Chondrocyte (in vitro differentiated cells): ENCODE measurements at places on chromosomes 2 and 18.

DNA sequence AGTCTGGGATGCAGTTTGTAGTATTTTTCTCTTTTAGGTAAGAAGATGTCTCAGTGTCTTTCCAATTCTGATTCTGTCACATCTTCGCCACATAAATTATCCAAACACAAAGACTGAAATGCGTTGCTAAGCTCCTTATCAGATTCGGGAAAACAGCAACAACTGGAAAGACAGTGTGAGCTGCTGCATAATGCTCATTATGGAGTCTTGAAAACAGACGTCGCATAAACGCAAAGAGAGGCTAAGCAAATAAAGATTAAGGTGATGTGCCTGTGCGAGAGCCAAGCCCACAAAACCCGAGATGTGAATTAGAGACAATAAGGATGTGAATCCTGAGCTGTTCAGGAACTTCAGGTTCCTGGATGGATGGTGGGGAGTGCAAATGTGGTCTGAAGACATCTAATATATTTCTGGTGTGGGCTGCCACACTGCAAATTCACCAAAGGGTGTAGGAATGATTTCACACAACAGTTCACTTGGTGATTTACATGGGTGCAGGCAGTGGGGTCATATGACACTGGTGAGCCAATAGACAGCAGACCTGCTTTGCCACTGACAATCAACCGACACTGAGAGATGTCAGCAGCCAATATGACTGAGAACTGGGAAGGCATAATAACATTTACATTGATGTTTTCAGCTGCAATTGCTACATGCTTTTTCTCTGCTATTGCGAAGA, 195.8 kb downstream of the MTX2 start:
- no peak for DNase-seq

DNA sequence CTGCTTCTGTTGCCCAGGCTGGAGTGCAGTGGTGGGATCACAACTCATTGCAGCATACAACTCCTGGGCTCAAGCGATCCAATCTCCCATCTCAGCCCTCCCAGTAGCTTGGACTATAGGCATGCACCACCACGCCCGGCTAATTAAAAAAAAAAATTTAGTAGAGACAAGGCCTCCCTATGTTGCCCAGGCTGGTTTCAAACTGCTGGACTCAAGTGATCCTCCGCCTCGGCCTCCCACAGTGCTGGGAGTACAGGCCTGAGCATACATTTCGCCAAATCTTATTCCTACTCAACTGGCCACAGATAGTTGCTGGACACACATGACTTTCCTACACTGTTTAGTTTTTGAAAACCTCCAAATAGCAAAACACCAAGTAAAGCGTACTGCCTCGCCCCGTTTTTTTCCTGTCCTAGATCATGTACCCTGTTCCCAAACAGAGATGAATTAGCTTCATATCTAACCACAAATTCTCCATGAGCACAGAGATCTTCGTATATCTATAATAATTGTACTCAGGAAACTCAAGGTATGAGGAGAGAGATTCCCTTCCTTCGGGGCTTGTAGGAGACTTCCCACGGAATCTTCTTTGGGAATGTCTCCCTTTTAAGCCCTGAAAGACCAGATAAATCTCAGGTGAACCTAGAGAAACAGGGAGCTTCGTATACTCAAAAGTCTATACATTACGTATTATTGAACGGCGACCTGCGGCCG, 598 bp upstream of the C2orf69 start:
- DNase-seq = no peak

DNA sequence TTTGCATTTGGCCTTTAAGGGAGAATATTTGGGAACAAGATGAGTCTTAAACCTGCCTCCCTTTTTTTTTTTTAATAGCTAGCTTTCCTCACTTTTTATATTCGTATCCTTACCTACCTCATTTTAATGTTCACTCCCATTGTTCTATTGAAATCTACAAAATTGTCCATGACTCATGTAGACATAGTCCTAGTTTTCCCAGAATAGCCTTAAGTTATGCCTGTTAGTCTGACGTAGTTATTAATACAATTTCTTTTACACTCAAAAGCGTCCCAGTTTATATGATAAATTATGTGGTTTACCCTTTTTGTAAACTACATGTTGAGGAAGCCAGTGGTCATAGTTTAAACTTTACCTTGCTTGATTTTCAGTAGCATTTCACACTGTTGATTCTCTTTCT, 73.4 kb downstream of the UBR3 start:
- DNase-seq = no peak

DNA sequence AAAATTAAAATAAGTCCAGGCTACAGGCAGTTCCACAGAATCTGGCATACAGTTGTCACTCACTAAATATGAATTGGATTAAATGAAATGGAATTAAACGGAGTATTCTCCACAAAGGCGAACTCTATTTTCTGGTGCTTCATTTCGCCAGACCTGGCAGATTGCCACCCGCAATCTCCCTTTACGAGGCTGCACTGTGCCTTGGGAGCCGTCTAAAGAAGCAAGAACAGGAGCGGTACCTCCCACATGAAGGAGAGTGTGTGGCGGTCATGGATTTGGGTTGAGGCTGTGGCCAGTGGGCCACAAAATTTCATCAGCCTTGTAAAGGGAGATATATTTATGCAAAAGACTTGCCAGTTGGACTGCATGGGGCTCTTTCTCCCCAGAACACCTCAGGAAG, 151.0 kb downstream of the OSR1 start:
- no peak for DNase-seq

GRCh38 chr2:189698020-189698887, 23.8 kb downstream of the ANKAR start:
- DNase-seq = no peak

DNA sequence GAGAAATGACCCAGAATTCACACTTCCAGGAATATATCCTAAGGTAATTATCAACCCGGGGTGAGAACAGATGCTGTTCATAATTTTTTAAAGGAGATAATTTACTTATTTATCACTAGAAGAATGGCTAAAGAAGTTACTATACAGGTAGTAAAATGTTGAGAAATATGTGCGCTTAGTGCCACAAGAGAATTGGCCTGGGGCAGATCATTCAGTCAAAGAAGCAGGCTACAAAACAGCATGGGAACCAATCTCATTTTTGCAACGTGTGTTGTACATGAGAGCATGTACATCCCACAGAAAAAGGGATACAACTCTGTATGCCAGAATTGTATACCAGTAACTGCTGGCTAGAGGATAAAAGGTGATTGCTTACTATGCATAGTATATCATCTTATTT, 75.2 kb downstream of the VIT start:
- DNase-seq = no peak

- DNase-seq = no peak
These were observed 33.0 kb downstream of the PRKD3 start for GRCh38 chr2:37291680-37292079.

- no peak for DNase-seq
These were observed 176.1 kb upstream of the TNP1 start for GRCh38 chr2:217035967-217036366.

- DNase-seq = no peak
These were observed 91.7 kb upstream of the LRRTM1 start for GRCh38 chr2:80396276-80396675.

- DNase-seq = no peak
These were observed 387.5 kb downstream of the MTX2 start for GRCh38 chr2:176656776-176657140.

- DNase-seq = no peak
These were observed 87.6 kb downstream of the SEMA4F start for GRCh38 chr2:74741629-74742028.

DNA sequence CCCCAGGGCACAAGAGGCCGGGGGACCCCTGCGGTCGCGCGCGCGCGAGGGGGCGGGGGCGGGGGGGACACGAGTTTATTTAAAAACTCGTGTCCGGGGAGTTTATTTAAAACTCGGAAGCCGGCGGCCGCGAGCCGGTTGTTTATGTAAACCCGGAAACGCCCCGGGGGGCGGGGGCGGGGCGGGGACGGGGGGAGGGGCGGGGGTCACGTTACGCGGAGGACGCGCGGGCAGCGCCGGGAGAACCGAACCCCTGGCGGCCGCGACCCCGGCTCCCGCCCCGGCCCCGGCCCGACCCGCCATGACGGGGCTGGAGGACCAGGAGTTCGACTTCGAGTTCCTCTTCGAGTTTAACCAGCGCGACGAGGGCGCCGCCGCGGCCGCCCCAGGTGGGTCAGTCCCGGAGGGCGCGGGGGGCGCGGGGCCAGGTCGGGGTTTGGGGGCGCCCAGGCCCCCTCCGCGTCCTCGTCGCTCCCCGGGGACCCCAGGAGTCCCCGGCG, 4.4 kb downstream of the NFATC1 start:
- peak; percentile 85 for DNase-seq

GRCh38 chr2:77192811-77193289, 329.3 kb downstream of the LRRTM4 start:
- no peak for DNase-seq

DNA sequence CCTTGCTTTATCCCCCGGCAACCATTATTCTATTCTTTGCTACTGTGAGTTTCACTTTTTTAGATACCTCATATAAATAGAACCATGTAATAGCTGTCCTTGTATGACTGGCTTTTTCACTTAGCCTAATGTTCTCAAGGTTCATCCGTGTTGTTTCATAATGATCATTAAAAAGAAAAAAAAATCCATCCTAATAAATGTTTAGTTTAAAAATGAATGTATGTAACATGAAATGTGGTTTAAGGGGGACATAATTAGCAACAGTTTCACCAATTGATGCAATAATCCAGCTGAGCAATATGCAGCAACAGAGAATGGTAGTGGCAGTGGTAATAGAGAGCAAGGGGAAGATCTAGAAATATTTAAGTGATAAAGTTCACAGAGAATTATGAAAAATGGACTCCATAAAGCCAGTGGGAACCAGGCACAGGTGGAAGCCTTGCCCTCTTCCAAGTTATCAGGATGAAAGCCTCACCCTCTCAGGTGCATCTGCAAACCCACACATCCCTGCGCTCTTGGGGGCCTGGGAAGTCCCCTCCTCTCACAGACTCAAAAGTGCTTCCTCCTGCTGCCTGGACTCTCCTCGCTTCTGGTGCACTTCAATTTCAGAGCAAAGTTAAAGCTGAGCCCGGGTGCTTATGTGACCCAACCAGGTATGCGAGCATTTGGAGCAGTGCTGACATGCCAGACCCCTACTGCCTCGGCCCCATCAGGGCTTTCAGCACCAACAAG, 1403.3 kb upstream of the SLC39A10 start:
- DNase-seq = no peak

DNA sequence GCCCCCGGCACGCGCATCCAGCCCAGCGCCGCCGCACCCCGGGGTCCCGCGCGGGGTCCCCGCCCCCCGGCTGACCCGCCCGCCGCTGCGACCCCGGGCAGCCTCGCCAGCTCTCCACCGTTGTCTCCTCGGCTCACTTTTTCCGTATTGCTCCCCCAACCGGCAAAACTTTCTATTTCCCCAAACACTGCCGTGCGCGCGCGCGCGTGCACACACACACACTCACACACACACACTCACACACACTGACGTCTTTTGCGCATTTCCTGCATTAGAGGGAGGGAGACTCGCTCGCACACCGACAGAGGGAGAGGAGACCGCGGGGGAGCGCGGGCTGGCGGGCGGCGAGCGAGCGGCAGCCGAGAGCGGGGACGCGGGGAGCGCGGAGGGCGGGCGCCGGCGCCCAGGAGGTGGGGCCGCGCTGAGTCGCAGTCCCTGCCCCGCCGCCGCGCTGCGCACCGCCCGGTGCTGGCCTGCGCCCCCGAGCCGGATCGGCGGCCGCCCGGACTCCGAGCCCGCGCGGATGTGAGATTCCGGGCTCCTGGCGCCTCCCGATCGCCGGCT, 542 bp upstream of the PRKCE start:
- DNase-seq = no peak

- DNase-seq = no peak
These were observed 244.6 kb upstream of the ACVR2A start for GRCh38 chr2:147600223-147600622.
